ENCODE measurements at places on chromosomes 16 and 17. TPM values are rescaled to one million over a fixed set of nuclear protein-coding genes. Genes with fewer than 3 reads are reported as not detected.

Gene TEX14
- 1.2 TPM for polyA plus RNA-seq

Gene ZFP1
- polyA plus RNA-seq = 23.3 TPM

Gene TMC8
- 2.1 TPM for polyA plus RNA-seq

Gene EFNB3
- 29.1 TPM for polyA plus RNA-seq

All from renal pelvis (tissue), 12 donors.